GF-D8 (cell line): ENCODE measurements at places on chromosomes 11 and 22.

DNA sequence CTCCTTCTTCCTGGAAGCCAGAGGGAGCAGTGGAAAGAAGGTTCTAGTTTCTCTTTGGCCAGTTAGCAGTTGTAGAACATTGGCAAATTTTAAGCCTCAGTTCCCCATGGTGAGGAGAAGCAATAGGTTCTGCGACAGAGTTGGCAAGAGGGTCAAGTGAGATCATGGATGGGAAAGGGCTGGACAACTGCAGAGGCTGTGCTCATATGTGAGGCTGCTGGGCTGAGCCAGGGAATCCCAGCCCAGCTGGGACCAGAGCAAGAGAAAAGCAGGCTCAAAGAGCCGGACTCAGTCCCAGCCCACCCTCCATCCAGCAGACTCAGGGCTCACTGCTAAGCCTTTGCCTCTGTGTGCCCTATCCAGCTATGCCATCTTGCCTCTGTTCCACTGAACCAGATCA, 66.8 kb upstream of the MYOD1 start:
- no peak for DNase-seq

GRCh38 chr11:64334764-64335735, 5.0 kb upstream of the CCDC88B start:
- peak; percentile 82 for DNase-seq

DNA sequence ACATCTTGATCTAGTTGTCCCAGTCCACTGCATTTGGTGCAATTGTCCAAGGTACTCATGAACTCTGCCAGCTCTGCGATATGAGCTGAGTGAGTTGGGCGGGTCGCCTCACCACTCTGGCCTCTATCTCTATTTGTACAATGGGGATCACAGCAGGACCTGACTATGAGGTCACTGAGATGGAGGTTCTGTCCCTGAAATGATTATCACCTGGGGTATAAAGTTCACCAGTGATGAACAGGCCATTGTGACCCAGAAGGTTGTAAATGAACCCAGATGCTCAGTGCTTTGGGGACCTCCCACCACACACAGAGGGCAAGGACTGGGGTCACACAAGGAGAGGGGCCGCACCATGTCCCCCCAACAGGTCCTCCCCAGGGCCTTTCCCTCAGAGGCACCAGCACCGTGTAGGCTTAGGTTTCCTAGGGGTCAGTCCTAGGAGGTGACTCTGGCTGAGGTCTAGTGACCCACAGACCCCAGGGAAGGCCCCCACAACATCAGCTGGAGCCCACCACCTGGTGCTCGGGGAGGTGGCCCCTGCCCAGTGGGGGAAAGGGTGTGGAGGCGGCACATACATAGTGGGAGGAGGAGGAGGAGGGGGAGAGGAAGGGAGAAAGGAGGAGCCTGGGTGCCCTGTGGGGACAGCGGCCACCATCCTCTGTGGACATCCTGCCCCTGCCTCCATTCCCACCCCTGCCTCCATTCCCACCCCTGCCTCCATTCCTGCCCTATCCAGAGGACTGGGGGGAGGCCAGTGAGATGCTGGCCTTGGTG, 25.0 kb upstream of the IGLL1 start:
- DNase-seq: no peak

GRCh38 chr11:110837603-110838002, 125.4 kb upstream of the ARHGAP20 start:
- DNase-seq: no peak

DNA sequence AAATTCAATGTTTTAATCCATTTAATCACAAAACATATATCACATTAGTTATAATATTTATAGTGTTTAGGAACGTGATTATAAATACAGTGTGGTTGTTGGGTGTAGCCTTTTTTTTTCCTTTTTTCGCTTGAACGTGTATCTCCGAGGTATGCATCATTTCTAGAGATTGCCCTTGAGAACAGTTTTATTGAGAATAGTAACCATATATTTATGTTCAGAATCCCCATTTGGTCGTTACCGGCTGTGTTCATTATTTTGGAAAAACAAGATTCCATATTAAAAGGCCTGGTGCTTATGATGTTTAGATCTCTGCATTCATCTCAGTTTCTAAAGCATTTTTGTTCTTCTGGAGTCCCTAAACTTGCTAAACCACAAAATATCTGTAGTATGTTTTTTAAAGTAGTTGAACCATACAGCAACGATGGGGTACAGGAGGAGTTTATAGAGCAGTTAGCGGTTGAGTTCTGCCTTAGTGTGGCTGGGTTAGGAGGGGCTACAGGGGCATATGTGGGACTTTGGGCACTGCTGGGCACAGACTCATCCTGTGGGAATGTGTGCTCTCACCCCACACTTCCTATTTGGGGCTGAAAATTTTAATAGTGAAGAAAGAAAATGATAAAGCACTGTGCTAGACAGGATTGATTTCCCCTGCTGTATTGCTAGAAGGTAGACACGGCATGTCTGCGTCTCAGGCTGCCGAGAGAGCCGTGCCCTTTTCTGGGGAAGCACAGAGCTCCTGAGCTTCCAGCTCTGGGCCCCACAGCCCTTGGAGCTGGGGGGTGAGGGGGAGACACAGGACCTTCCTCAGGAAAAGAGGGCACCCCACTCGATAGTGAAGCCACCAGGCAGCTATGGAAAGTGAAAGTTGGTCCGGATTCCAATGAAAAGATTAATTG, 81.5 kb upstream of the PPARA start:
- peak; percentile 54 for DNase-seq
